ENCODE measurements at places on chromosomes 4 and X. TPM values are rescaled to one million over a fixed set of nuclear protein-coding genes. Genes with fewer than 3 reads are reported as not detected.
A peak's percentile ranks its signal among the peaks of the same experiment; 100 is the strongest.

Gene SH3D19
- total RNA-seq, result 140 TPM

DNA sequence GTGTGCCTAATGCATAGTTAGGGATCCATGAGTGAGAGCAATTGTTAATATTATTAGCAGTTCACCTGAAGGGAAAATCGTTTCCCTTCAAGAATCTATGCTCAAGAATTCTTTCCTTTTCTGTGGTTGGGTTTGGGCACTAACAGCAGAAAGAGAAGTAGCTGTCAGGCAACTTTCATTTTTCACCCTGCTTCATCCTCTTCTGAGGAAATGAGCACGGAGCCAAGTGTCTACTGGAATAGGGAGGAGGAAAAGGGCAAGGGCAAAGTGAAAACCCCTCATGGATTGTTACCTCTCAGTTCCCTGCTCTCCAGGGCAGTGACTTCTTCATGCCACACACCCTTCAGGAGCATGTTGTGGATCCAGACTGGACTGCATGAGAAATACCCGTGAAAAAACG, 2.6 kb upstream of the HPGDS start:
- no peak for DNase-seq

DNA sequence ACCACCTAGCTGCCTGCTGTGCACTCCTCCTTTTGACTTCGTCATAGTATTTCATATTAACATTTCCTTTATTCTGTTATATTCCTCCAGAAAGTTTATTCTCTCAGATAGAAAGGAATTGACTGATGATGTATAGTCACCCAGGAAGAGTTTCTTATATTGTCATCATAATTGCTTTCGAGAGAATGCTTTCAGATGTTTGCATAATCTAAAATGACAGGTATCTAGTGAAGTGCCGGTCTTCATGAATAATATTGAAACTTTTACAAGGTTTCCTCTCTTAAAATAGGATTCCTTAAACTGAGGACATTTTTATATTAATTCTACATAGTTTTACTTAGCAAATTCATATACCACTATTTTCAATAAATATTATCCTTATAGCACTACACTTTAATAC, 10.1 kb downstream of the SEC24D start:
- no peak for DNase-seq

- DNase-seq, result no peak
Measured at GRCh38 chrX:48498374-48498809, 10.4 kb upstream of the PORCN start.

- DNase-seq, result no peak
Measured at GRCh38 chr4:173498023-173498422, 32.0 kb downstream of the HAND2 start.

Gene TLR8
- 1.5 TPM for total RNA-seq

GRCh38 chrX:129230850-129231512, 292.3 kb downstream of the SMARCA1 start:
- DNase-seq, result no peak

Gene GPM6B
- 34.1 TPM for total RNA-seq

Gene CXCL6
- 0.19 TPM for total RNA-seq

Gene WDR19
- total RNA-seq, result 12.0 TPM

GRCh38 chr4:109298279-109299010, 4.0 kb downstream of the COL25A1 start:
- DNase-seq, result no peak

Gene SLC9B1
- total RNA-seq, result 0.65 TPM

Gene OPN1MW2
- not detected for total RNA-seq

- peak; percentile 94 for DNase-seq
Measured at GRCh38 chr4:38673130-38673978, 9.4 kb downstream of the KLF3 start.

- no peak for DNase-seq
Measured at GRCh38 chrX:29528281-29528680, 687.1 kb upstream of the MAGEB2 start.

DNA sequence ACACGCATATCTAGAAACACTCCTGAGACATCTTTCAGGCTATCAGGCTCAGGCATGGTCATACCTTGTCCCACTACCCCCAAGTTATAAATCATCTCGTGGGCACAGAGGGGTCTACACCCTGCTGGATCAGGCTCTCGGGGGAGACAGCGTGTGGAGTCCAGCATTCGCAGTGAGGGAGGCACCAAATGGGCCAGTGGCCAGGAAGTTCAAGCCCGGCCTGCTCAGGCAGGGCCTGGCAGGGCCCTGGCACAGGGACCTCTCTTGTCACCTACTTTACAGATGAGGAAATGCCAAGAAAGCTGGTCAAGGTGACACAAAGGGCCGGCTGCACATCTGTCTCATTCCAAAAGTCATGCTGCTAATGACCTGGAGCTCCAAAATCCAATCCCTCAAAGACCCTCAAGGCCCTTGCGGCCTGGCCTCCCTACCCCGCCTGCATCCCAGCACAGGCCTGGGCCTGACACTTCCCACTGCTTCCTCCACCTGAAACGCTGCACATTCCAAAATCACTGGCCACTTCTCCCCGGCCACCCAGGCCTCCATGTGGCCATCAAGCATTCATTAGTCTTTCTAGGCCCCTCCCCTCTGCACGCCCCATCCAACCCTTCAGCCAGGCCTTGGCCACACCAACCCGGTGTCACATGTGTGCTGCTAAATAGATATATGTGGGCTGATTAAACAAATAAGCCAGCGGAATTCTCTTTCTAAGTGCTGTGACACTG, 35.6 kb downstream of the ACOX3 start:
- no peak for DNase-seq

GRCh38 chr4:88280228-88280795, 4.0 kb downstream of the PPM1K start:
- no peak for DNase-seq

DNA sequence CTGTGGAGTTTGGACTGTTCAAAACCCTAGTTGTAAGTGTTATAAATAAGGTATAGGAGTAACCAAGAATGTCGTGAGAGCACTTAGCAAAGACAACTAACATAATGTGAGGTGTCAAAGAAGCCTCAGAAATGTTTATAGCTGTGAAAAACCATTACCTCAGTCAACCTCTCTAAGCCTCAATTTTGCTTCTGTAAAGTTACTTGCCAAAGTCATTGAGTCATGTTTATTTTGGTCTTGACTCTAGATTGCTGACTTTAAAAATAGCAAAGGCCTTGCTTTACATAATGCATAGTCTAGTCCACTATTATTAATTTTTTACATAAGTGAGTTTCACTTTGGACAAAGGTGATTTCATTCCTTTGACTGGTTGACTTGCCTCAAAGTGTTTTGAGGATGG, 257.6 kb upstream of the CXXC4 start:
- DNase-seq, result no peak

GRCh38 chr4:55117511-55117910, 7.9 kb downstream of the KDR start:
- DNase-seq, result no peak

DNA sequence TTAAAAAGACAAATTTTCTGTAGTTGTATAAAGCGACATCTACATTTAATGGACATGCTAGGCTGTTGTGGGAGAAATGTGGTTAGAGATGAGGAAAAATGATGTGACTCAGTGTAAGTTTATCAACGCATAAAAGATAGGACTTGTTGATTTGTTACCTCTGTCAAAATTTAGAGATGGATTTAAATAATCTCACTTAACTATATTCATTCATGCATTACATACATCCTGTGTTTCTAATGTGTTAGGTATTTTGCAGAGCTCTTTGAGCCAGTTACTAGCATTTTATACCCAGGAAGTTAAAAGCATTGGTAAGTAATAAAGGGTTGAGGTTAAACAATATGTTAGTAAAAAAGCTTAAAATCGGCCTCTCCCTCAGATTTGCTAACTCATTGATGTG, 34.3 kb downstream of the METAP1 start:
- no peak for DNase-seq

Gene JADE3
- 8.0 TPM for total RNA-seq

DNA sequence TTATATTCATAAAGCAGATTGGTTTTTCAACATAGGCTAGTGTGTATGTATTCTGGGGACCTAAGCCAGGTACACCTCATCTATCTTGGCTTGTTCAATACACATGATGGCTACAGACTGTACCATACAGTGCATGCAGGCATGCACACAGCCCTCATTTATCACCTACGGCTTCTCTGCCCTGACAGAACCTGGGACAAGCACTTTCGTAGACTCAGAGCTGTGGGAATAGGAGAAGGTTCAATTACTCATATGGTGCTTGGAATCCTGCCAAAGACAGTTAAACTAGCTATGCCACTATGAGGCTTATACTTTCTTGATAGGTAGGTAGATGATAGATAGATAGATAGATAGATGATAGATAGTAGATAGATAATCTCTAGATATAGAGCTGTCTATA, 457.2 kb downstream of the GALNTL6 start:
- no peak for DNase-seq

DNA sequence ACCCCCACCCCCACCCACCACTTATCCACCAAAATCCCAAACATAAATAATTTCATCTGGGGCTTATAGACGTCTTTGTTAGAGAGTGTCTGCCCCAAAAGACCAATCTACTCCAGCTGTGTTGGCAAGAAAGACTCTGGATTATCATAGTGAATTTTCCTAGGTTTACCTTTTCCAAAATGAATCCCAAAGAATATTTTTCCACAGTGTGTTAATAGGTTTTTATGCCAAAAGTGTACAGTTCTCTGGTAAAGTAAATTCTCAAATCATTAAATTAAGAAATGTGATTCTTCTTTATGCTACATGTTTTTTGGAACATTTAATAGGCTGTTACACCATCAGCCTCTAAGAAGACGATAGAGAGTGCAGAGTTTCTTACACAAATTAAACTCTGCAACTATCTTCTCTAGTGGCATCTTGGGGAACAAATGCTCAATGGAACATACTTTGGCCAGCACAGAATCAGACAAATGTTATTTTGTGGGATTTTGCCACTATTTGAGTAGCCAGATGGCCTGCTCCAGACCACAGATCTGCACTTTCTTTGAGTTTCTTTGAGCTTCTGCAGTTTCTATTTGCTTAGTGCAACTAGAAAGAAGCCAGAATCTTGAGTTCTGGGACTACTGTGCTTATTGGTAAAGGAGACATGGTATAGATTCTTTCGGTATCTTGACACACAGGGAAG, 206.0 kb downstream of the KIT start:
- DNase-seq, result no peak

GRCh38 chr4:180913750-180914149, 1329.5 kb upstream of the TENM3 start:
- DNase-seq, result no peak

Gene ADRA2C
- 1.4 TPM for total RNA-seq

GRCh38 chr4:183300070-183300469, 20.0 kb downstream of the CLDN22 start:
- DNase-seq, result no peak

Gene NPY2R
- 1.7 TPM for total RNA-seq

DNA sequence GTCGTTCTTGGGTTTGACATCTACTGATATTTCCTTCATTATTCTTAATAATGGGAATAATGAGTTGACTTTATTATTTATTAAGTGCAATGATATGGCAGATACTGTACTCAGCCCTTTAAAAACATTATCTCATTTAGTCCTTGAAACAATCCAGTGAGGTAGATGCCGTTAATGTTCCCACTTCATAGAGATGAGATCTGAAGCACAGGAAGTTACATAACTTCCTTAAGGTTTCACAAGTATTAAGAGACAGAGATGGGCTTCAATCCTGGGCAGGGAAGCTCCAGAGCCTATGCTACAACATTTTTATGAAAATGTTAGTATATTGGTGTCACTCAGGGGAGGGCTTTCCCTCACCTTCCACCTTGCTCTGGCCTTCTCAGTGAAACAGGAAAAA, 9.7 kb upstream of the KLHL13 start:
- DNase-seq, result no peak

DNA sequence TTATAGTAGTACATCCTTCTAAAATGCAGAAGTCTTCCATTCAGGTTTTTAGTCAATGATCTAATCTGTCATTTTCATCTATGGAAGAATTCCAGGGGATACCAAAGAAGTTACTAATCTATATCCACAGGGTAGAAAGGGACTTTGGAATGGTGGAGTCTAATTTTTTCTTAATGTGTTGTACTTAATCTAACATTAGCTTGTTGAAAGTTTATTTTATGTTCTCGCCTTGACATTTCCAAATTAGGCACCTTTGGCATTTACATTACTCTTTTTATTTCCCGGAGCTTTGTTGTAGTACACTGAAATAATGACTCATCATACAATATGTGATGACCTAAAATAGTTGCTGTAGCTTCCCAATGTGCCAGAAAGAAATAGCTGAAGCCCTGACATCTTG, 91.5 kb downstream of the HTR2C start:
- no peak for DNase-seq

DNA sequence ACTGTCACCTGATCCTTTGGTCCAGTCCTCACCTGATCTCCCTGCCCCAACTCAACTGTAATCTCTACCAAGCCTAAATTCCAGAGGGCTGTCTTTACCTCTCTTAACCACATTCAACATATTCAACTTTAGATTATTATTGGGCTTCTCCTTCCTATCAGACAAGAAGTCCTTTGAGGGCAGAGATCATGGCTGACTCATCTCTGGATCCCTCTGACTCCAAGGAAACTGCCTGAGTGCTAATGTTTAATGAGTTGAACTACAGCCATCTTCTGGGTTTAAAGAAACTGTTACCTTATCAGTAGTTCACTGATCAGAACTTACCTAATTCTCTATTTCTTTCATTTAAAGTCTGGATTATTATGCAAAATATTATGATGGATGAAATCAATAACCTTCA, 135.7 kb downstream of the GPC3 start:
- DNase-seq, result no peak

- no peak for DNase-seq
Measured at GRCh38 chr4:78990938-78991810, 51.9 kb upstream of the PAQR3 start.

Gene WAS
- 8.6 TPM for total RNA-seq

- no peak for DNase-seq
Measured at GRCh38 chr4:123433976-123434375, 37.4 kb downstream of the SPRY1 start.

DNA sequence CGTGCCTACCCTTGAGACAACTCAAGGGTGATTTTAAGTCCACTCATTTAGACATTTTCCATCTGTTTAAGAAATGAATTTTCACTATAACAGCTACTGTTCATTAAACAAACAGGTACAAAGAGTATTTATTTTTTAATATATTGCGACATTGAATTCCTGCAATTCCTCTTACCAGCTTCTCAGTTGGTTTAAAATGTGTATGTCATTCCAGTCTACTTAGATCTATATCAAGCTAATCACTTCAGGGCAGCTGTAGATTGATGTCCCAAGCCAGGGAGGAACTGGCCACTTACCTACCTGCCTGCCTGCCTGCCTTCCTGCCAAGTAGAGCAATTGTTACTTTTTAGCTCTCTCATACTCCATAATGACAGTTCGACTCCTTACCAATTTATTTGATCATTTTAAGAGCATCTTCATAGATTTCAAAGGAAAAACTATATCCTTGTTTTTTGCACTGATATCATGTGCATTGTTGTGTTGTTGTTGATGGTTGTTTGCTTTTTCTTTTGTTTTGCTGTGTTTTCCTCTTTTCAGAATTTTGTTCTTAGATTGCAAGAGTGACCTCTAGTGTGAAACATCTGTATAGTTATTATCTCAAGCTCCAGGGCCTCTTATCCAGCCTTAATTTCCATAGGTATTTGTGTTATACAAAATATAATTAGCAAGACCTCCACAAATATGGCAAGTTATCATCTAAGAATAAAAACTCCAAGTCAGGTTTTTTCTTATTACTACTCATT, 120.9 kb upstream of the NRK start:
- no peak for DNase-seq

Data from mucosa of descending colon (tissue), 3 donors.